ENCODE measurements at places on chromosomes 11 and 22. TPM values are rescaled to one million over a fixed set of nuclear protein-coding genes. Genes with fewer than 3 reads are reported as not detected.

The CD248 gene
- total RNA-seq: 13.5 TPM

The ART1 gene
- total RNA-seq: 0.67 TPM

The VSIG10L2 gene
- total RNA-seq: not detected

The PRR5L gene
- 36.7 TPM for total RNA-seq

Data from upper lobe of left lung (tissue), 6 donors.